Psoas muscle (tissue), 8 donors: ENCODE measurements at places on chromosomes 3 and 15.

DNA sequence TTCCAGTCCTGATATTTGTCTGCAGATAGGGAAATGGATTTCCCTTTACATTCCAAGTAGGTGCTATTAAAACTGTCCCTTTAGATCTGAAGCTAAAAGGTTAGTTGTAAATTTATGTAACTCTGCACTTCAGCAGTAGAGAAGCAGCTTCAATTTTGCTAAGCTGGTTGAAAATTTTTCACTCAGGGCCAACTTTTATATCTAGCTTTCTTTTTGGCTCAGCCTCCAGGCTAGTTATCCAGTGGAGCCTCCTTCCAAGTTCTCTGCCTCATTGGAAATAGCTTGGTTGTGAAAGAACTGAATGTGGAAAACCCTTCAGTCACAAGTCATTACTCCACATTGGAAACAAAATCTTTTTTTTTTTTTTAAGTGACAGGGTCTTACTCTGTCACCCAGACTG is 8.2 kb upstream of the ZNF660 start:
- DNase-seq = no peak

DNA sequence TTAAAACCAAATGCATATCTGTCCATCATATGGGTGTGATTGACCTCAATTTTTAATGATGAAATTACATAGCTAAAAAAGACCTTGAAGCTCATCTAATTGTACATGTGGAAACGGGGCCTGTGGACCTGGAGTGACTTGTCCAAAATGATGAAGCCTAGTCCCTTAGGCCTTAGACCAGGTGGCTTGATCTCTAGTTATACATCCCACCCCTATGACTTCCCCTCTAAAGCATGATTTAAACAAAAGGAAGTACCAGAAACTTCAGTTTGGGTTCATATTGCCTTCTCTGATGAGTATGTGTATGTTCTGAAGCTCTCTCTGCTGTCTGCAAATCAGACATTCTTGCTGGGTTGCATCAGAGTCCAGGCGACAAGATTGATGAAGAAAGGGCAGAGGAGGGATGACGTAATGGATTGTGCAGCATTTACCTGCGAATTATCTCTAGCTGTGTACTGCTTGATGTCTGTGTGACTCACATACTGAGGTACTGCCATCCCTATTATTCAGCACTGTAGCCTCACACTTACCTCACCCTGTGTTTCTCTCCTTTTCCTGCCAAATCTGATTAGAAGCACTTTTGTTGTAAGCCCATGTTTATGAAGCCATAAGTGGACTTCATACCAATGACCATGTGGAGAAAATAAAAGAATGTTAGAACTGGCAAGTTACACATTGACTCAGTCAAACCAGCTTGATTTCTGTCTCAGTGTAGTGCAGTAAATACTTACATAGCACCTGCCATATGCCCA is 111.5 kb downstream of the FILIP1L start:
- DNase-seq = no peak

DNA sequence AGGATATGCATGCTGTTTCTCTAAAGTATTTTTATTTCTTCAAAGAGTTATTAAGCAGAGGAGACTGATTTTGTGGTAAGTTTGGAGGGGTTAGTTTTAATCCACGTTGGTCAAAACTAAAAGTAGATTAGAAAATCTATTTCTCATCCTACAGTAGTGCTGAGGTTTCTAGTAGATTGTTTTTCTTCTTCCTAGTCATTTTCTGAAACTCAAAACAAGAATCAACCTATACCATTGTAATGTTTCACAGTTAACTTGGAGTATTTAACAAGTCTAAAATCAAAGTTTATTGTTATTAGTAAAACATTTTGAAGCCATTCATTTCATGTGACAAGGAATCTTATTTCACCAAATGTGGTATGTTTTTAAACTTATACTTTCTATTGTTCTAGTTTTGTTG is 57.9 kb downstream of the RBM6 start:
- DNase-seq = no peak

GRCh38 chr3:67389176-67389575 is 265.2 kb downstream of the SUCLG2 start:
- DNase-seq = no peak

DNA sequence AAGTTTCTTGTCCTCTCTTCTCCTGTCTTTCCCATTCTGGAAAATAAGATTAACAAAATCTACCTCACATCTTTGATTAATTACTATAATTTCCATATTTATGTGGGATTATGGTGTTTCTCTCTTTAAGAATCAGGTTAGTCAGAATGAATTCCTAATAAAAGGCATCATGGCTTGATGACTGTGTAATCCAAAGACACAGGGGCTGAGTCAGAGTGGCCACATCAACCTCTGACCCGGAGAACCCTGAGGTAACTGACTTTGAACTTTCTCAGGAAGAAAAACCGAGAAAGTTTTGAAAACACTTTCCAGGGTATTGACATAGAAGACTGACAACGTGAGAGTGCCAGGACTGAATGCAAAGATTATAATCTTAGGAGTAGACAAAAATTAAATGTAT is 170.3 kb upstream of the MCTP2 start:
- DNase-seq = no peak

DNA sequence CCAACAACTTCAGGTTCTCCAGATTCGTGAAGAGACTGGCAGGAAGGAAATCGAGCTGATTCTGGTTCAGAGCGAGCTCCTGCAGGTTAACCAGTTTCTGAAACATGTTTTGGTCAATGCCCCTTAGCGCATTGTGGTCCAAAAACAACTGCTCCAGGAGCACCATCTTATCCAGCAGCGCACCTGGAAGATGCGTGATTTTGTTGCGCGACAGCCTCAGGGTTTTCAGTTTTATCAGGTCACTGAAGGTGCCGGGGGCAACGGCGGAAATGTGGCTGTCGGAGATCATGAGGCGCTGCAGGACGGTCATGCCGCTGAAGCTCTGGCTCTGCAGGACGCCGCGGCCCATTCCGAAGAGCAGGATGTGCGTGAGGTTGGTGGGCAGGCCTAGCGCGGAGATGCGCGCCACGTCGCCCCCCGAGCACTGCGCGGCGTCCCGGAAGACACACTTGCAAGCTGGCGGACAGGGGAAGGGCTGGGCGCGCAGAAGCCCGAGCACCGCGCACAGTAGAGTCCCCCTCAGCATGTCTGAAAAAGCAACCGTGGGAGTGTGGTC is 1.2 kb downstream of the GP5 start:
- DNase-seq = no peak
